ENCODE measurements at places on chromosomes 12 and 14. TPM values are rescaled to one million over a fixed set of nuclear protein-coding genes. Genes with fewer than 3 reads are reported as not detected.
A peak's percentile ranks its signal among the peaks of the same experiment; 100 is the strongest.

DNA sequence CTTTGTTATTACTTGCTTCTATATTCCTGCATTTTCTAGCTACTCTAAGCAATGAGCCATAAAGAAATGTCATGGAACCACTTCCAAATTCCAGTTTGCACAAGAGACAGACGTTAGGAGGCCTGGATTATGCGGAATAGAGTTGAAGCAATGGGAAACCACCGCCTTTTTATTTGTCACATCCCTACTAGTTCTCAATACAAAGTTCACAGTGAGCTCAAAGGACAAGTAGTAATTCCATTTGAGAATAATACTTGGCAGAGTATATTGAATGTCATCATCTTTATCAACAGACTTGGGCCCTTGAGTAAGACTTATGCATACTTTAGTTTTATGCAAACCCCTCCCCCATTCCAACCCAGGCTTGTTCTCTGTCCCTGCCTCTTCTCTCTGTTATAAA lies 3.7 kb upstream of the SLC15A5 start:
- no peak overlapping the region for H3K27ac ChIP-seq
- H3K4me3 ChIP-seq: no peak overlapping the region
- H3K36me3 ChIP-seq: no peaks in the 10 kb centered on the region
- H3K4me1 ChIP-seq: no peaks in the 10 kb centered on the region

EIF2S3B gene
- 2.4 TPM for total RNA-seq

- no peaks in the 10 kb centered on the region for H3K4me1 ChIP-seq
- H3K27me3 ChIP-seq: peaks cover 2% of the 10 kb centered on the region
- DNase-seq: no peak
These were observed 9.6 kb upstream of the IFI27L2 start for GRCh38 chr14:94139006-94139405.

- H3K4me3 ChIP-seq: no peak overlapping the region
- no peaks in the 10 kb centered on the region for H3K4me1 ChIP-seq
- no peaks in the 10 kb centered on the region for H3K36me3 ChIP-seq
These were observed 239.3 kb downstream of the ANO2 start for GRCh38 chr12:5705791-5706190.

DNA sequence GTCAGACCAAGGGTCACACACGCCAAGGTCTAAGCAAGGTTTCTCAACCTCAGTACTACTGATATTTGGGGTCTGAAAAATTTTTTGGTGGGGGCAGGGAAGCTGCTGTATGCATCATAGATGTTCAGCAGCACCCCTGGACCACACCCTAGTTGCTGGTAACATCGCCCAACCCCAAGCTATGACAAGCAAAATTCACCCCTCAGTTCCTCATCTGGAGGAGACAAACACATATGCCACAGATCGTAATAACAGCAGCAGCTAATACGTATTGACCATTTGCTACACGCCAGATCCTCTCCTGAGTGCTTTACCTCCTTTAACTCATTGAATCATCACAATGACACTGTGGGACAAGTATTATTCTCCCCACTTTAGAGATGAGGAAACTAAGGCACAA lies 46.4 kb downstream of the ACTN1 start:
- H3K4me1 ChIP-seq: peaks cover 15% of the 10 kb centered on the region
- no peak overlapping the region for H3K4me3 ChIP-seq
- H3K36me3 ChIP-seq: no peaks in the 10 kb centered on the region
- no peak for DNase-seq
- H3K27me3 ChIP-seq: no peaks in the 10 kb centered on the region

DNA sequence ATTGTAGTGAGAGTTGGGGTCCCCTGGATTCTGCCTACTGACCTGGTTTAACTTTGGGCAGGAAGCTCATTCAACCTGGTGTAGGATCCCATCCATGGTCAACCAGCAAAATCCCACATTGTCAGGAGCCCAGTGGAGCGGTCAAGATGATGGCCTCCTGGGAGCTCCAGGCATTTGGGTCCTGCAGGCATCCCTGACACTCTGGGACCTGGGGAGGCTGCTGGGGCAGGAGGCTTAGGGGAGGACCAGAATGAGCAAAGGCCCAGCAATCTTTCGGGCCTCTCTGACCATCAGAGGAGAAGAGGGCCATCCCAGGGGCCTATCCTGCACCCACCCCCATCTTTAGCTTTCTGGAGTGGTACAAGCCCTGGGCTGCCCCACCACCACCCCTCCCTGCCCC lies 104.0 kb downstream of the PRMT8 start:
- no peak overlapping the region for H3K4me3 ChIP-seq
- H3K36me3 ChIP-seq: no peaks in the 10 kb centered on the region
- no peaks in the 10 kb centered on the region for H3K4me1 ChIP-seq

DNA sequence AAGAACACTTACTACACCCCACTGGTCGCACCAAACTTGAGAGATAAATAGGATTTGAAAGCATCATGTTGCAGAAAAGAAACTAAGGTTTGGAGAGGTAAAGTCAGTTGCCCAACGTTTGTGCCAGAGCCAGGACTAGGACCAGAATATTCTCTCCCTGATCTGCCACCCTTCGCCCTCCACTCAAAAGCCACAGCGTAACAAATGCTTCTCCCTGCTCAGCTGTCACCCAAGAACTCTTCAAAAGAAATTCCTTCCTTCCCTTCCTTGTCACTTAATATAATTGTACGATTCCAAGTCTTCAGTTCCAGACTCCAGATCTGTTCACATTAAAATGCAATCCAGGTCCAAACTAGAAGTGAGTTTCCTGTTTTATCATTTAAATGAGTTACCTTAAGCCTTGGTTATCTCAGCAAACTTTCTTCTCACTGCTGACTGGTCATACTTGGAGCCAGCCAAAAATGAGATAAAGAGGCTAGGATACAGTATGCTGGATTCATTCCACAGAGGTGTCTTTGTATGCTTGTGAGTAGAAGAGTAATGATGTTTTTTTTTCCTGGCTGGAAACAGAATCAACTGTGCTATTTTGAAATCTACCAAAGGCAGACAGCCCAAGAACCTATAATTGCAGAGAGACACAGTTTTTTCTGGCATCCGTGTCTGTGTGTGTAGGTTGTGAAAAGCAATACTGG lies 12.8 kb upstream of the PPFIBP1 start:
- no peak overlapping the region for H3K4me3 ChIP-seq
- no peaks in the 10 kb centered on the region for H3K4me1 ChIP-seq
- H3K27me3 ChIP-seq: no peaks in the 10 kb centered on the region
- H3K27ac ChIP-seq: peak overlapping the region; percentile 74

GRCh38 chr12:109597795-109598427 lies 24.3 kb downstream of the MVK start:
- H3K4me1 ChIP-seq: no peaks in the 10 kb centered on the region
- H3K27ac ChIP-seq: no peak overlapping the region

DNA sequence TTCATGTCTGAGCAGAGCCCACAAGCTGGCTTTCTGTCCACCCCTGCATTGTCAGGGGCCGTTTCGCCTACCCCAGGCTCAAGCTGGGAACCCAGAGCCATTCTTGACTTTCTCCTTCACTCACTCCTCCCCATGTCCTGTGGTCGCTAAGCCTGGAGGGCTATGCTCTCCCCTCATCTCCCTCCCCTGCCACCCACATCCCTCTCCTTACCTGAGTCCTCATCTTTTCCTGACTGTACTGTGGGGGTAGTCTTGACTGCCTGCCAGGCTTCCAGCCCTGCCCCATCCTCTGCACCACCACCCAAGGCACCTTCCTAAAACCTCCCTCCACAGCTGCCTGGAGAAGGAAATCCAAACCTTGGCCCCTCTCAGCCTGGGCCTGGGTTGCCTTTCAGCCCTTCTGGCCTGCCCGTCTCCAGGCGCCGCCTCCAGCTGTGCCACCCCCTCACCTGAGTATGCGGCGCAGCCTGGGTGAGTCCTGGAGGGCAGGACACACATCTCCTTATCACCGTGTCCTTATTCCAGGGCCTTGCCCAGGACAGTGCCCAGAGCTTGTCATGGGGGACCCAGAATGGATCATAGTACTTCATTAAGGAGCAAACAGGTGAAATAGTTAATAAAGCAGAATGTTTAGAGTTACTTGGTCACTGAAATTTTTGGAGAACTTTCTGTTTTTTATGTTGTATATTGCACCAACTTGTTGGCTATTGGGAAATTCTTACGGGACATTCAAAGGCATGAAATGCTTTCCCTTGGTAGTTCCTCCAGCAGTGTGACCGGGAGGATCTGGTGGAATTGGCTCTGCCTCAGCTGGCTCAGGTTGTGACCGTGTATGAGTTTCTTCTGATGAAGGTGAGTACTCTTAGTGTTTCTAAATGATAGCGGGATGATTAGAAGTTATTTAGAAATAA lies 14.5 kb downstream of the ZNF839 start:
- no peak overlapping the region for H3K27ac ChIP-seq
- H3K4me1 ChIP-seq: no peaks in the 10 kb centered on the region
- H3K27me3 ChIP-seq: no peaks in the 10 kb centered on the region
- no peak overlapping the region for H3K4me3 ChIP-seq
- no peak for DNase-seq

- no peak overlapping the region for H3K4me3 ChIP-seq
- H3K36me3 ChIP-seq: no peaks in the 10 kb centered on the region
- no peaks in the 10 kb centered on the region for H3K4me1 ChIP-seq
- H3K27me3 ChIP-seq: no peaks in the 10 kb centered on the region
These were observed 1.1 kb upstream of the NDUFA12 start for GRCh38 chr12:95004610-95005009.

CATSPERB gene
- total RNA-seq: 7.4 TPM

RPL10L gene
- total RNA-seq: not detected

- H3K4me3 ChIP-seq: no peak overlapping the region
- peaks cover 18% of the 10 kb centered on the region for H3K4me1 ChIP-seq
- H3K27ac ChIP-seq: no peak overlapping the region
- H3K27me3 ChIP-seq: no peaks in the 10 kb centered on the region
These were observed 7.0 kb downstream of the AQP6 start for GRCh38 chr12:49979791-49980190.

DNA sequence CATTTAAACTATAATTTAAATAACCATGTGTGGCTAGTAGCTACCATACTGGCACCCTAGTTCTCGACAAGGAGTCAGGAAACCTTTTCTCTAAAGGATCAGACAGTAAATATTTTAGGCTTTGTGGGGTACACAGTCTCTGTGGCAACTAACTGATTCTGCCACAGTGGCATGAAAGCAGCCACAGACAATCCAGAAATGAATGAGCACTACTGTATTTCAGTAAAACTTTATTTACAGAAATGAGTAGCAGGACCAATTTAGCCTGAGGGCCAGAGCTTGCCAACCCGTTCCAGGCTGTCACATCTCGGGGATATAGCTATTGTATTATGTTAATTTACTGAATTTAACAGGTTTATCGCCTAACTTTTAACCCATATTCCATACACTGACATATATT lies 278.7 kb downstream of the ITPR2 start:
- no peaks in the 10 kb centered on the region for H3K36me3 ChIP-seq
- no peak overlapping the region for H3K4me3 ChIP-seq
- no peaks in the 10 kb centered on the region for H3K27me3 ChIP-seq
- H3K27ac ChIP-seq: no peak overlapping the region
- H3K4me1 ChIP-seq: no peaks in the 10 kb centered on the region

DNA sequence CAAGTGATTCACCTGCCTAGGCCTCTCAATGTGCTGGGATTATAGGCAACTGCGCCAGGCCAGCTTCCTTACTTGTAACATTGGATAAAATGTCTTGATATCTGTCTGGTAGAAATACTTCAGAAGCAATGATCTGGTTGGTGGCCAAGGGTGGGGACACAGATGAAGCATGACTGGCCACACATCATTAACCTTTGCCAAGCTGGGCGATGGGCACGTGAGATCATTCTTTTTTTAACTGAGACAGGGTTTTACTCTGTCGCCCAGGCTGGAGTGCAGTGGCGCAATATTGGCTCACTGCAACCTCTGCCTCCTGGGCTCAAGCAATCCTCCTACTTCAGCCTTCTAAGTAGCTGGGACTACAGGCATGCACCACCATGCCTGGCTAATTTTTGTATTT lies 31.1 kb downstream of the PLEKHH1 start:
- H3K27me3 ChIP-seq: no peaks in the 10 kb centered on the region
- H3K36me3 ChIP-seq: no peaks in the 10 kb centered on the region
- DNase-seq: no peak
- no peak overlapping the region for H3K27ac ChIP-seq
- no peak overlapping the region for H3K4me3 ChIP-seq

DNA sequence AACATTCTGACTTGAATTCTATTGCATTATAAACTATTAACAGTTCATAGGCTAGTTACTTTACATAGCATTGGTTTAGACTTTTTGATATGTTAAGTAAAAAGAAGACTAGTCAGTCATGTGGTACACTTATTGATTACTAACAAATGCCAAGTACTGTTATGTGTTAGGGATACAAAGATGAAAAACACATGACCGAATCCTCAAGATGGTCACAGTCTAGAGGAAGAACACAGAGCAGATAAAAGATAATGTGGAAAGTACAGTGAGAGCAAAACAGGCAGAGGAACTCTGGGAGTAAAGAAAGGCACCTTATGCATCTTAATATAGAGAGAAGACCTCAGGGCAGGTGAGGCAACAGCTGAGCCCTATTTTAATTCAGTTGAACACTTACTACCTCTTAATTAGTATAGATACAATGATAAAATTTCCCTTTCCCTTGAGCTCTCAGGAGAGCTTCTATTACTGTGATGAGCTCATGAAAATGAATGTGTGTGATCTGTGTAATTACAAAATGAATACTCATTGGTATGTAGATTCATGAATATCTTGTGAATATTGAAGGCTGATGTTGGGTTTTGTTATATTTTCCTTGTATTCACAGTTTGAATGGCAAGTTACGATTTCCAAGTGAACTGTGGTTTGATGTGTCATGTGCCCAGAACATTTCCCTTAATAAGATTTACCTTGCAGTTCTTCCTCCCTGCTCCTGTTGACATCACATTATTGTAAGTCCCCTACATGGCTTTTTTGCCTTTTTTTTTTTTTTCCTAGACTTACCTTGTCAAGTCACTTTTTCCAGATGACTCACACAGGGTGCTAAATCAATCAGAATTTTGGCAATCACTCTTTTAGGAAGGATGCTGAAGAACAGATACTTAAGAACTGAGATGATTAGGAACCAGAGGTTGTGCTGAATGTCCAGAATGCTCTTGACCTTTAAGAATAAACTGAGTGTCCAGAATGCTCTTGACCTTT lies 29.5 kb upstream of the MSRB3 start:
- DNase-seq: no peak
- H3K36me3 ChIP-seq: peaks cover 14% of the 10 kb centered on the region
- H3K4me3 ChIP-seq: no peak overlapping the region

DCAF11 gene
- 68.9 TPM for total RNA-seq

SPIC gene
- 0.28 TPM for total RNA-seq

ARHGEF40 gene
- 36.7 TPM for total RNA-seq

- no peaks in the 10 kb centered on the region for H3K36me3 ChIP-seq
- DNase-seq: peak; percentile 65
- peak within 1 kb of the TSS; percentile 93 for H3K27ac ChIP-seq
- peaks cover 19% of the 10 kb centered on the region for H3K27me3 ChIP-seq
These were observed at the start of gene PRKCH for GRCh38 chr14:61321385-61322010. Gene PRKCH, plus strand, starts transcription at chr14:61321579. Its CDS starts 523 bp downstream, at chr14:61322102.

ANKRD33 gene
- total RNA-seq: 0.14 TPM

GRCh38 chr12:63292471-63293221 lies 141.6 kb upstream of the AVPR1A start:
- H3K36me3 ChIP-seq: no peaks in the 10 kb centered on the region
- H3K27ac ChIP-seq: no peak overlapping the region
- DNase-seq: no peak
- H3K27me3 ChIP-seq: no peaks in the 10 kb centered on the region
- H3K4me1 ChIP-seq: no peaks in the 10 kb centered on the region
- no peak overlapping the region for H3K4me3 ChIP-seq

PRH1 gene
- total RNA-seq: 23.1 TPM

- no peak for DNase-seq
- no peak overlapping the region for H3K27ac ChIP-seq
- H3K4me3 ChIP-seq: no peak overlapping the region
These were observed 26.8 kb upstream of the VPS33A start for GRCh38 chr12:122293081-122293480.

ATP2B1 gene
- total RNA-seq: 34.1 TPM
